ENCODE measurements at places on chromosomes 5 and 9. TPM values are rescaled to one million over a fixed set of nuclear protein-coding genes. Genes with fewer than 3 reads are reported as not detected.
A peak's percentile ranks its signal among the peaks of the same experiment; 100 is the strongest.

DNA sequence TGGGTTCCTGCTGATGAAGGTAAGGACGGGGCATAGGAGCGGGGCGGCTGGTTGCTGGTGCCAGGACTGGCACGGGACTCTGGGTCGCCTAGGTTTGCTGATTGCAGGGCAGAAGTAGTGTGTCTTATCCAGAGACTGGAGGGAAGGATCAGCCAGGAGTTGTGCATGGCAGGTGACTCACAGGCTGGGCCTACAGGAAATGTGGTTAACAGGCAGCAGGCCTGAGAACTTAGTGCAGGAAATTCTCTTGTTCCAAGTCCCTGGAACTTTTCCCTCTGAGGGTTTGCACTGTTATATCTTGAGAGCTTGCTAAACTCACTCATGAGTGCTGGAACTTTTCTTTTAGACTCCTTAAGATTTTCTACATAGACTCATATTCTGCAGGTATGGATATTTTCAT, 95.1 kb downstream of the ANXA2R start:
- H3K27ac ChIP-seq, result no peak overlapping the region
- no peak overlapping the region for H3K4me3 ChIP-seq
- H3K4me1 ChIP-seq, result peaks cover 24% of the 10 kb centered on the region
- peaks cover 6% of the 10 kb centered on the region for H3K27me3 ChIP-seq

GRCh38 chr5:40134883-40135520, 544.7 kb upstream of the PTGER4 start:
- H3K27ac ChIP-seq, result no peak overlapping the region
- H3K4me1 ChIP-seq, result no peaks in the 10 kb centered on the region
- H3K36me3 ChIP-seq, result no peaks in the 10 kb centered on the region
- no peak for DNase-seq
- no peaks in the 10 kb centered on the region for H3K27me3 ChIP-seq

GRCh38 chr9:98039607-98040017, 16.9 kb upstream of the NANS start:
- peak overlapping the region; percentile 47 for H3K27ac ChIP-seq
- peaks cover 9% of the 10 kb centered on the region for H3K4me1 ChIP-seq
- H3K4me3 ChIP-seq, result no peak overlapping the region
- H3K27me3 ChIP-seq, result no peaks in the 10 kb centered on the region
- no peaks in the 10 kb centered on the region for H3K36me3 ChIP-seq

DNA sequence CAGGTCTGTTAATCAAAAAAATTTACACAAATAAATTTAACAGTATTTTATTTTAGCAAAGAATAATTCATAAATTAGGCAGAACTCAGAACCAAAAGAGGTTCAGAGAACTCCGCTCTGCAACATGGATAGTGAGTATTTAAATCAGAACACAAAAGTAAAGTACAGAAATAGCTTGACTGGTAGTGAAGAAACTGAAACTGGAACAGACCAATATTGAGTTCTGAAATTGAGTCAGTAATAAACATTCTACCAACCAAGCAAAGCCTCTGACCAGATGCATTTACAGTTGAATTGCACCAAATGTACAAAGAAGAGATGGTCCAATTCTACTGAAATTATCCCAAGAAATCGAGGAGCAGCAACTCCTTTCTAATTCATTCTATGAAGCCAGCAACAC, 1542.8 kb downstream of the EFNA5 start:
- H3K27ac ChIP-seq, result no peak overlapping the region
- DNase-seq, result no peak
- no peaks in the 10 kb centered on the region for H3K27me3 ChIP-seq
- no peaks in the 10 kb centered on the region for H3K36me3 ChIP-seq

HINT2 gene
- 56.5 TPM for total RNA-seq

CEP78 gene
- total RNA-seq, result 56.3 TPM

Measured in activated CD4-positive, alpha-beta T cell treated with anti-CD3 and anti-CD28 coated beads, Interleukin-2, amount 10 ng/mL, durations not matched to agents 7 days and 5 days (primary cell).